ENCODE measurements at places on chromosomes 5 and 9. TPM values are rescaled to one million over a fixed set of nuclear protein-coding genes. Genes with fewer than 3 reads are reported as not detected.

DNA sequence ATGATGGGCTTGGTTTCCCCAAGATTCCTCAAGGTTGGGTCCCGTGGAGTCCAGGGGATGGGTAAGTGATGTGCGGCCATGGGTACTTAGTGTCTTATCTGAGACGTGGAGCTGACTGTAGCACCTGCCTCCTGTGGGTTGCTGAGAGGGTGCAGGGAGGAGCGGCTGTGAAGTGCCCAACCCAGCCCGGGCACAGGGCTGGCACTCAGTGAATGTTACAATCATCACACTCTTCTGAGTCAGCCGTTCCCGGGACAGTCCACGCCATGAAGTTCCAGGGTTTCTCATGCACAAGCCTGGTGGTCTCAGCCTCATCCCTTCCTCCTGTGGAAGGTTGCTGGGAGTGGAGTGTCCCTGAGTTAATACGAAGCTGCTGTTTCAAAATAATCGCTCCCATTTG lies 29.1 kb downstream of the NTNG2 start:
- DNase-seq = no peak

DNA sequence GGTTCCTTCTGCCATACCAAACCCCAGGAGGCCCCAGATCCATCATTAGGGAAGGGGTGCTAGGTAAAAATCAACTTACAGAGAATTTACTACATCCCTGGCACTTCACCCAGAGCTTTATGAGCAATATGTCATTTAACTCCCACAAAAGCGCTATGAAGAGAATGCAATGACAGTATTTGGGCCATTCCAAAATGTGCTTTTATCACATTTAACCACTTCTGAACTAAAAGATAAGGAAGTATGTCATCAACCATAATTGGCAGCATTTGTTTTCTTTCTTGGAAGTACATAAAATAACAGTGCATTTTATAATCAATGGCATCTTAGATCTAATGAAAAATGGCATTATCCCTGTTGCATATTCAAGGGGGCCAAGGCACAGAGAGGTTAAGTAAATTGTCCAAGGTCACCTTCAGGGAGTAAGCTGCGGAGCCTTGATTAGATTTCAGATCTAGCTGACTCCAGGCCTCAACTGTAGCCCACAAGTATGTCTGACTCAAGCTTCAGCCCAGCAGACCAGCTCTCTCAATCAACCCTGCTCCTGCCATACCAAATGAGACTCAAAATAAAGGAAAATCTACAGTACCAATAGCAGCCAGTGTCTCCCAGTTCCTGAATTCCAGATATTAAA lies 16.5 kb downstream of the SH3TC2 start:
- DNase-seq = no peak

Gene TAS2R1
- not detected for polyA plus RNA-seq

DNA sequence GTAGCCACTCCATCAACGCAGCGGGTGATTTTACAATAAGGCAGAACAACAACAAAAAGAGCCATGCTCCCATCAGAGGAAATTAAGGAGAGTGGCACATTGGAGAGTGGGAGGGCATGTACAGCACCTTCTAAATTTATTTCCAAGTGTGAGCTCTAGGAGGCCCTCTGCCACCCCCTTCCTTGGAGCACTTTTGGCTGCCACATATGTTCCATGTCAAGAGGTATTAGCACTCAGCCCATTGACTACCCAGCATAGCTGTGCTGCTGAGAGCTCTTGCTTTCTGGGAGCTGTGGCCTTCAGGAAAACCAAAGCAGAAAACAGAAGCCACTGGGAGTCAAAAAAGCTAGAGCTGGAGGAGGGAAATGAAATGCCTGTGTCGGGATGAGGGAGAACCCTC lies 200.2 kb upstream of the PANK3 start:
- no peak for DNase-seq

- DNase-seq = no peak
These were observed 127.8 kb downstream of the MED27 start for GRCh38 chr9:131951905-131952304.

DNA sequence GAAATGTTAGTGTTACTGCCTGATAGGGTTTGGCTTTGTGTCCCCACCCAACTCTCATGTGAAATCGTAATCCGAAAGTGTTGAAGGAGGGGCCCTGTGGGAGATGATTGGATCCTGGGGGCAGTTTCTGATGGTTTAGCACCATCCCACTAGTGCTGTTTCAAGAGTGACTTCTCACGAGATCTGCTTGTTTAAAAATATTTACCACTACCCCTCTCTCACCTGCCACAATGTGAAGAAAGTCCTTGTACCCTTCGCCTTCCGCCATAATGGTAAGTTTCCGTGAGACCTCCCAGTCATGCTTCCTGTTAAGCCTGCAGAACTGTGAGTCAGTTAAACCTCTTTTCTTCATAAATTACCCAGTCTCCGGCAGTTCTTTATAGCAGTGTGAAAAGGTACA lies 2.6 kb upstream of the RFX3 start:
- no peak for DNase-seq

Gene NDOR1
- 20.7 TPM for polyA plus RNA-seq

- no peak for DNase-seq
These were observed 175.3 kb upstream of the TBC1D2 start for GRCh38 chr9:98430535-98431292.

DNA sequence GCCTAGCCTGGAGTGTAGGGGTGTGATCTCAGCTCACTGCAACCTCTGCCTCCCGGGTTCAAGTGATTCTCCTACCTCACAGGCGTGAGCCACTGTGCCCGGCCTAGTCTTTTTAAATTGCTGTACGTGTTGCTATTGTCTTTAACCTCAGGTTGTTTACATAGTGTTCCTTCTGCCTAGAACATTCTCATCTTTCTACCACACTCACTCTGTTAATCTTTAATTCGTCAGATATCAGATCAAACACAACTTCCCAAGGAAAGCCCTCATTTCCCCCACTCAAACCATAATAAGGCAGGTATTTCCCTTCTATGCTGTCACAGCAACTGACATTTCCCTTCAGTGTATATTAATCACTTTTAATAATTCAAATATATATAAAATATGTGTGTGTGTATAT lies 1310.0 kb upstream of the C9orf72 start:
- no peak for DNase-seq

DNA sequence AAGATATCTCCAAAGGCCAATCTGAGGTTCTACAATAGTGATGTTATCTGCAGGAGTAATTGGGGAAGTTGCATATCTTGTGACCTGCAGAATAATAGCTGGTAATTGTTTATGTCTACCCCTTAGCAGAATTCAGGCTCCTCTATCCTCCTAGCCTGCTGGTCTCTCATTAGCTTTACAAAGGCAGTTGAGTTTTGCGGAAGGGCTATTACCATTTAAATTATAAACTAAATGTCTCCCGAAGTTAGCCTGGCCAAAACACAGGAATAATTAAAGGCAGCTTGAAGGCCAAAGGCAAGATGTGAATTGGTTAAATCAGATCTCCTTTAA lies 168.7 kb downstream of the TTC39B start:
- no peak for DNase-seq

- no peak for DNase-seq
These were observed 720.2 kb upstream of the C9orf72 start for GRCh38 chr9:28293369-28294090.

Gene URM1
- 93.0 TPM for polyA plus RNA-seq

Gene SLC46A2
- polyA plus RNA-seq = not detected

- no peak for DNase-seq
These were observed 470 bp downstream of the BAG1 start for GRCh38 chr9:33264003-33264472.

Gene C7
- polyA plus RNA-seq = 3.6 TPM

DNA sequence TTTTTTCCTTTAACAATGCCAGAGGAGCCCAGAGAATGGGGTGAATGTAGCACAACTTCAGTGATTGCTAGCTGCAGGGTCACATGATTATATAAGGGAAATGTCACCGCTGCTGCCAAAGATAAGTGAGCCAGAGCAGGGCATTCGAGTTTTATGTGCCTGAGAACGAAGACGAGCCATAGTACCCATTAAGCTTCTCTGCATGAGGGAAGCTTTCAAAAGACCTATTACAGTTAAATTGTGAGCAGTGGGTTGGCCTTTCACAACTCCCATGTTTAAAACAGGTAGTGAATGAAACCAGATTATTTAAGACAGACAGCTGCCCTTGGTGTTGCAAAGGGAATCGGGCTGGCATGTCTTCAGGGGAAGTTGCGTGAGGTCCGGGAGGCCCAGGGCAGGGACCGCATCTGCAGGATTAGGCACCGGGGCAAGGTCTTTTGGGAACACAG lies 82.4 kb upstream of the TNFAIP8 start:
- no peak for DNase-seq

- DNase-seq = no peak
These were observed 9.4 kb downstream of the RXRA start for GRCh38 chr9:134335486-134336220.

- DNase-seq = no peak
These were observed 245.4 kb upstream of the ANKH start for GRCh38 chr5:15116996-15117395.

Gene PCDHB9
- polyA plus RNA-seq = 30.1 TPM

DNA sequence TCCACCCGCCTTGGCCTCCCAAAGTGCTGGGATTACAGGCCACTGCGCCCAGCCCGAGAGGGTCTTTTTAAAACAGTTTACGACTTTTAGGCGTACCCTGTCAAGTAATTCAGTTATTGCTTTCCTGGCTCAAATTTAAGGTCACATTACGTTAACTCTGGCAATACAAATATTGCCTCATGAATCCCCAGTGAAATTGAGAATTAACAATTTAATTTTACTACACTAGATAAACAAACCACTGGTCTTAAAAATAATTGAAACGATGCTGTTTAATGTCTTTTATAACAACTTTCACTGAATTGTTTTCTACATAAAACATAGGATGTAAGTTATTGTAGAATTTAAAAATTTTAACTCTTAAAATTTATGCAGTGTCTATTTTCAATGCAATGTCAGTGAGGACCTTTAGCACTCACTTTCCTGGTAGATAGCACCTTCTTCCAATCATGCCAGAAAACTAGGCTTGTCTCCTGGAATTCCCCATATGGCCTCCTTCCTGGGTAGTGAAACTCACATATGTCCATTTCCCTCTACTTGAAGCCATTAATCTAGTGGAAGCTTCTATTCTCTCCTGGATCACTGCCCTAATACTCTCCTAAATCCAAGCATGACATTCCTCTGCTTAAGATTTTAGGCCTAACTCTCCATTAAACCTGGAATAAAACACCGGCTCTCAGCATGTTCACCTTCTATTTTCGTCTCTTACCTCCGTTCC lies 13.5 kb downstream of the BASP1 start:
- no peak for DNase-seq

DNA sequence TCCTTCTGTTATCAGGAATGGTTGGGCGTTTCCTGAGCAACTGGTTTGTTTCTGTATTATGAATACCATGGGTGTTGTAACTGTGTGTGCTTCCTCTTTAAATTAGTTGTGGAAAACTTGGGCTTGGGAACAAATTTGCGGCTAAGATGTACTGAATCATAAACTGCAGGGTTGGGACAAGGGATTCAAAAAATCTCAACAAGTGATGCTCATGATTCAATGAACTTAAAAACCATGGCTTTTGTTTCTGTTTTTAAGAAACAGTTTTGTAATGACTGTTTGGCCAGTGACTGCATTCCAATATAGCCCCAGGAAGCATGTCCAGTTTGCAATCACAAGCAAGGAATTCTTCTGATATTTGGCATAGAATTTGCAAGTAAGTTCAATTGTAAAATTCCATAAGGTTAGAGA lies 657.5 kb upstream of the WWC1 start:
- no peak for DNase-seq

Gene XRCC4
- 2.5 TPM for polyA plus RNA-seq

Gene ZBED3
- 13.8 TPM for polyA plus RNA-seq

GRCh38 chr5:5699062-5699461 lies 276.6 kb downstream of the ICE1 start:
- DNase-seq = no peak

Gene PCDHGA7
- polyA plus RNA-seq = 0.93 TPM

DNA sequence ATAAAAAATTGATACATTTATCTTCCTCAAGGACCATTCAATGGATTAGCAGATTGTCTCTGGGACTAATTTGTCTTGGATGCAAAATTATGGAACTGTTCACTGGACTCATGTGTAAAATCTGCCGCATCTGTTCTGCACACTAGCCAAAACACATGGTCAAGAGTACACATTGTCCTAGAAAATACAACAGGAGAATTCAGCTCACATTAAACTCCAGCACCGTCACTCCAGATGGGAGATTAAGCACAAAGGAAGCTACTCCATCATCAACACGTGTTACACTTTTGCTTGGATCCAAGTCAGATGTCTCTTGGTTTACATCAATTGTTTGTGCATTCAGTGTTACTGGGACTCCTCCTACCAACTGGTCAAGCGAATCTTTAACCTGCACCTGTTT lies 28.8 kb downstream of the C5 start:
- peak; percentile 0 for DNase-seq

- DNase-seq = peak; percentile 27
These were observed 166.4 kb upstream of the PIK3R1 start for GRCh38 chr5:68049053-68049713.

- no peak for DNase-seq
These were observed 190.3 kb downstream of the WDR70 start for GRCh38 chr5:37569466-37569865.

- DNase-seq = no peak
These were observed 242.8 kb downstream of the CDH18 start for GRCh38 chr5:19745247-19745646.

Gene SOX30
- not detected for polyA plus RNA-seq

DNA sequence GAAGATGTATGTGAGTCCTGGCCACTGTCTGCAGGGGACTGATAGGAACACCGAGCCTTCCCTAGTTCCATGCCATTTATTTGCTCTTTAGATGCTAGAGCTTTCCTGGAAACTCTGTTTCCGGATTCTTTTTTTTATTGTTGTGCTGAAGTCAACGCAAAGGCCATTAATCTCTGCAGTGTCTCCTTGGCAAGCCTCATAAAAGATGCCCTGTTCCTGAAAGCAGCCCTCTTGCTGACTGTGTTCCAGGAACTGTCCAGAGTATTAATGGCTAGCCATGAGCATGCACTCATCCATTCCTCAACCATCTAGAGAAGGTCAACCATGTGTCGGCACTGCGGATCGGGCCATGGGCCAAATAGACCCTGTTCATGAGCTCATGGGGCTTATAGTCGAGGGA lies 42.9 kb upstream of the SMAD5 start:
- peak; percentile 35 for DNase-seq

DNA sequence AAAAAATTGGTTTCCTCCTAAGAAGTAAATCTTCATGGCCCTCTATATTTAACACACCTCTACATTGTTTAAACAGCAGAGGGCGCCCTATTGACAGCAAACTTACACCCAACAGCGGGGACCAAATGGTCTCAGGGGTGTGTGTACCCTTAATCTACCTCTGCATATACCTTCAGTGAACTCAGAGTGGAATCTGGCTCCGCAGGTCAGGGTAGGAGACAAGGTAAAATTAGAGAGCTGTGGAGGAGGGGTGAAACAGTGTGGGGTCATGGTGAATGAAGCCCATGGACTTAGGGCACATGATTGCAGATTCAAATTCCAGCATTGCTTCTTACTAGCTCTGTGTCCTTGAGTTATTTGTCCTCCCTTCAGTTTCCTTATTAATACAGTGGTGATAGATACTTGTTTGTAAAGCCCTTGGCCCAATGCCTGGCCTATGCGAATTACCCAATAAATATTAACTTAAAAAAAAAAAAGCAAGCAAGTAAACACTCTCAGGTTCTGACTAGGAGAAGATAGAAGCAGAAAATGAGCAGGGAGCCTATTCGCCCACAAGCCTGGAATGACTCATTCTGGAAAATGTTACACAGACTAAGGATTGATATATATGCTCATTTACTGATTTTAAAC lies 122.9 kb downstream of the CAVIN4 start:
- peak; percentile 25 for DNase-seq

Gene UGT3A1
- polyA plus RNA-seq = not detected

Measured in brain (organoid and tissue), 16 donors.